ENCODE measurements at places on chromosomes 7 and 10. TPM values are rescaled to one million over a fixed set of nuclear protein-coding genes. Genes with fewer than 3 reads are reported as not detected.

PRSS37 gene
- not detected for total RNA-seq

ATG9B gene
- 1.6 TPM for total RNA-seq

PNLIPRP1 gene
- not detected for total RNA-seq

ANKRD61 gene
- total RNA-seq = 0.22 TPM

IFT22 gene
- 39.1 TPM for total RNA-seq

SKIDA1 gene
- 0.22 TPM for total RNA-seq

ZPBP gene
- total RNA-seq = not detected

HOXA5 gene
- 4.1 TPM for total RNA-seq

ASZ1 gene
- total RNA-seq = not detected

MYOF gene
- 9.2 TPM for total RNA-seq

AEBP1 gene
- total RNA-seq = not detected

UCMA gene
- 0.63 TPM for total RNA-seq

PRRT4 gene
- not detected for total RNA-seq

ZDHHC16 gene
- total RNA-seq = 16.3 TPM

UBE2D1 gene
- total RNA-seq = 3.4 TPM

SAP25 gene
- 4.9 TPM for total RNA-seq

UBTD1 gene
- 0.72 TPM for total RNA-seq

H2BK1 gene
- not detected for total RNA-seq

FAM237B gene
- not detected for total RNA-seq

LGI1 gene
- total RNA-seq = not detected

TMEM176B gene
- not detected for total RNA-seq

HABP2 gene
- not detected for total RNA-seq

ELFN1 gene
- total RNA-seq = not detected

NEUROD6 gene
- total RNA-seq = not detected

IQCE gene
- 0.93 TPM for total RNA-seq

STEAP1 gene
- total RNA-seq = not detected

NXPH1 gene
- total RNA-seq = not detected

OR2A5 gene
- total RNA-seq = not detected

AP1S1 gene
- total RNA-seq = 256 TPM

SNCG gene
- not detected for total RNA-seq

LIPA gene
- total RNA-seq = 14.5 TPM

CAV2 gene
- 1.2 TPM for total RNA-seq

MSRB2 gene
- 12.3 TPM for total RNA-seq

PTEN gene
- 161 TPM for total RNA-seq

FBXL15 gene
- 3.6 TPM for total RNA-seq

PRKCQ gene
- not detected for total RNA-seq

PODXL gene
- total RNA-seq = 1.5 TPM

WEE2 gene
- not detected for total RNA-seq

SPDYE2B gene
- not detected for total RNA-seq

RNF148 gene
- not detected for total RNA-seq

GPR26 gene
- total RNA-seq = not detected

OR13A1 gene
- 3.2 TPM for total RNA-seq

DYNC1I1 gene
- total RNA-seq = 0.40 TPM

MCM7 gene
- 175 TPM for total RNA-seq

TAF3 gene
- total RNA-seq = 4.5 TPM

MSANTD7 gene
- total RNA-seq = 25.0 TPM

CUZD1 gene
- 1.2 TPM for total RNA-seq

ABCA13 gene
- not detected for total RNA-seq

TMEM248 gene
- 126 TPM for total RNA-seq

FKBP6 gene
- total RNA-seq = not detected

GIMAP1 gene
- 0.07 TPM for total RNA-seq

SPDYE11 gene
- total RNA-seq = not detected

STYXL1 gene
- total RNA-seq = 22.2 TPM

SPRN gene
- not detected for total RNA-seq

EBF3 gene
- not detected for total RNA-seq

NPSR1 gene
- not detected for total RNA-seq

SLC29A4 gene
- not detected for total RNA-seq

ZKSCAN5 gene
- total RNA-seq = 11.9 TPM

UFSP1 gene
- 17.2 TPM for total RNA-seq

PRLHR gene
- not detected for total RNA-seq
